ENCODE measurements at places on chromosomes 6 and 20. TPM values are rescaled to one million over a fixed set of nuclear protein-coding genes. Genes with fewer than 3 reads are reported as not detected.

DNA sequence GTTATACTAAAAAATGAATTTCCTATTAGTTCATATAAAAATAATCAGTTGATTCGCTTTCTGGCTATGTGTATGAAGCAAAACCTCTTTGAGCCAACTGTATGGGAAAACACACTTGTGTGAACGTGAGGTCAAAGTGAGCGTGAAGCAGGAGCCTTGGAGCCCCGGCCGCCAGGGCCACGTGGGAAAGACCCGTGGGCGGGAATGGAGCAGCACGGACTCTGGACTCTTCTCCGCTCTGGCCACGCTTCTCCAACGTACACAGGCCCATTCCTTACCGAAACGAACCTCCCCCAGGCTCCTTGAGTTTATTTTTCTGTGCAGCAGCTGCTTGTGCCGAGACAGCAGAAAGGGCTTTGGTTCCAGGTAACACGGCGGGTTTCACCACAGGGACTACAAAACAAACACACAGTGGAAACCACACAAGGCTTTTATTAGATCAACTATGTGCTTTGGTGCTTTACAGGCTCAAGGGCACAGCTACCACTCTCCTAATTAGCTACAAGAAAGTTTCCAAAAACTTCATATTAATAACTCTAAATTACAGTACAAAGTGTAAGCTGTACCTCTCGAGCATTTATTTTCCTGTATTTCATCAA lies 62.7 kb downstream of the TAF4 start:
- no peak for DNase-seq

DNA sequence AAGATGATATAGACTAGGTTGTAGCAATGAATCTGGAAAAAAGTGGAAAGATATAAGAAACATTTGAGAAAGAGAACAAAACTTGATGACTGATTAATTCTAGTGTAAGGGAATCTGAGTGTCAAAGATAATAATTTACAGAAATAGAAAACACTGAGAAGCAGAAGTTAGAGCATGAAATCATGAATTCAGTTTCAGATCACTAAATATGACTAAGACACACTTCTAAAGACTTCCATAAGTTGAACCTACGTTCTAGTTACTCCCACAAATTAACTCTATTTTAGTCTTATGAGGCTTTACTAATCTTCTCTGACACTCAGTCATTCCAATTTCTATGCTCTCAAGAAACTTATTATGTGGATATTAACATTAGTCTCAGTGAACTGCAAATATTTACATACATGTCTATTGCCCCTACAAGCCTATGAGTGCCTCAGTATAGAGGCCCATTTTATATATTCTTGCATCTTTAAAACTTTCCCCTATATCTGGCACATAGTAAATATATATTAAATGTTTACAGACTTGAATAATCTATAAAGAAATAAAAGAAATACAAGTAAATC lies 30.4 kb downstream of the IBTK start:
- no peak for DNase-seq

GRCh38 chr20:46043556-46043955 lies 14.5 kb downstream of the SLC12A5 start:
- no peak for DNase-seq

DNA sequence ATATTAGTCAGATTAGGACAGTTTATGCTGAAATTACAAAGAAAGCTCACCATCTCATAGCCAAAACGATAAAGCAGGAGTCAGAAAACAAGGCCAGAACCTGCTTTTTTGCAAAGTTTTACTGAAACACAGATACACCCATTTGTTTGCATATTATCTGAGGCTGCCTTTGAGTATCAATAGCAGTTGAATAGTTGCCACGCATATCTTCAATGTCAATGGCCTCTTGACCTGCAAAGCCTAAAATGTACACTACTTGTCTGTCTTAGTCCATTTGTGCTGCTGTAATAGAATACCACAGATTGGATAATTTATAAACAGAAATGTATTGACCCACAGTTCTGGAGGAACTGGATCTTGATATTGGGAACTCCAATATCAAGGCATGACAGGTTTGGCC lies 94.1 kb upstream of the NT5E start:
- no peak for DNase-seq

- no peak for DNase-seq
Observed at GRCh38 chr6:6588924-6589709, 597 bp downstream of the LY86 start.

DNA sequence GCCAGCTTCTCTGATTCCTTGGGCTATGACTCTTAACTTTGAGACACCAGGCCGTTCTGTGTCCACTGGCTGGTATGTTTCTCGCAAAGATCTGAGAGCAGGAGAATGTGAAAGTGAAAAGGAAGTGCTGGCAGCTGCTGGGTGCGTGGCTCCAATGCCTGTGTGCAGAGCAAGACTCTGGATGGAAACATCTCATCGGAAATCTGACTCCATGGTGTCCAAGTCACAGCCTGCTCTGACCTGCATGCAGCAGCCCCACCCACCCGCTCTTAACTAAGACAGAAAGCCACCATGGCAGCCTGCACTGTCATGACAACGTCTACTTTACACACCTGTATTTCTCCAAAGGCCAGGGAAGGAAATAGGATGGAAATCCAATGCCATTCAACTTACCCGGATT lies 66.3 kb upstream of the MPC1 start:
- no peak for DNase-seq

- no peak for DNase-seq
Observed at GRCh38 chr6:128826606-128827005, 56.3 kb upstream of the LAMA2 start.

- no peak for DNase-seq
Observed at GRCh38 chr6:100370265-100370664, 94.5 kb downstream of the SIM1 start.

DNA sequence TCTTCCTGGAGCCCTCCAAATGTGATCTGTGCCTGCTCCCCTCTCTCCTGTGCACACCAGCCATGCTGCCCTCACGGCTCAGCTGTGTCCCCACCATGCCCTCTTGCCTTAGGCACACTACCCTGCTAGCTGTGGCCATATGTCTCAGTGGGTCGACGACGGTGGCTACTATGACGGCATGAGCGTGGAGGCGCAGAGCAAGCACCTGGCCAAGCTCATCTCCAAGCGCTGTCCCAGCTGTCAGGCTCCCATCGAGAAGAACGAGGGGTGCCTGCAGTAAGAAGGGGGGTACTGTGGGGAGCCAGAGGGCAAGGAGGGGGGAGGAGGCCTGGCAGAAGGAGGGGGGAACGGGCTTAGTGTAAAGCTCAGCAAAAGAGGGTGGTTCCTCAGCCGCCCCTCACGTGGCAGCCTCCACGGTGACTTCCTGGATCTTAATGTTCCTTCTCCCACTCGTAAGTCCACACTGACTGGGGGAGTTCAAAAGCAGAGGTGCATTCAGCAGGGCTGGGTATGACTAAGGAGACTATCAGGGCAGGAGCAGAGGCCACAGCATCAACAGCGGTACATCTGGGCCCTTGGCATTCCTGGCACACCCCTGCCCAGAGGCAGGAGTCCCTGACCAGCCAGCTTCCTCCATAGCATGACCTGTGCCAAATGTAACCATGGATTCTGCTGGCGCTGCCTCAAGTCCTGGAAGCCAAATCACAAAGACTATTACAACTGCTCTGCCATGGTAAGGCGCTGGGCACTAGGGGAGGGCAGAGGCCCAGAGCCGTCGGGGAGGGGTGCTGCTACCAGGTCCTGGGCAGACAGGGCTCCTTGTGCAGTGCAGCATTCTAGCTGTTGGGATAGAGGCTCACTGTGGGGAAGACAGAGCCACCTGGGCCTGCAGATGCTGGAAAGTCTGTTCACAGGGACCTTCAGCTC lies 8.0 kb downstream of the DNPH1 start:
- DNase-seq: no peak

DNA sequence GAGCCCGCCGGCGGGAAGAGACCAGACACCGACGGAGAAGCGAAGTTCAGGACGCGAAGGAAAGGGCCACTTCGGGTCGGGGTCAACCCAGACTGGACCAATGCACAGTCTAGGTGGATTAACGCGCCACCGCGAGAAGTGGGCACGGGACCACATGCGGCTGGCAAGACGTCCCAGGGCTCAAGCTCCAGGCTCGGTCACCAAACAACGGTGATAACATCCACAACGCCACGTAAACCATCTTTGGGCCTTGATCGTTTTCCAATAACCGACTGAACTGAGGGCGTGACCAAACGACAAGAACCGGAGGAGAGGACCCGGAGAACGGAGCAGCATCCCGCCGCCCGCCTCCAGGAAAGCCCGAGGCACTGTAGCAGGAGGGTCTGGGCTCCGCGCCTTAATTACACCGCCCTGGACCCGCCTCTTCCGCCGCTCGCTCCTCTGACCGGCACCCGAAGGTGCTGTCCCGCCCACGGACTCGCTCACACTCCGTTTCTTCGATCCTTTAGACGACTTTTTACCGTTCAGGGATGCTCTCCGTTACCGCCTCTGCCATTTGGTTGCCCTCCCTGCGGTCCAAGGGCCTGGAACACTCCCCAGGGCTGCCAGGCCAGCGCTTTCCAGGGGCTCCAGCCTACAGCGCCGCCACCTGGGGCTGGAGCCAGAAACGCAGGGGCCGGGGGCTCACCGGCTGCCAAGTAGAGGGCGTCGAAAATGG lies 44.1 kb downstream of the DPPA5 start:
- peak; percentile 65 for DNase-seq

GRCh38 chr20:358891-359555 lies 12.1 kb downstream of the NRSN2 start:
- DNase-seq: no peak

DNA sequence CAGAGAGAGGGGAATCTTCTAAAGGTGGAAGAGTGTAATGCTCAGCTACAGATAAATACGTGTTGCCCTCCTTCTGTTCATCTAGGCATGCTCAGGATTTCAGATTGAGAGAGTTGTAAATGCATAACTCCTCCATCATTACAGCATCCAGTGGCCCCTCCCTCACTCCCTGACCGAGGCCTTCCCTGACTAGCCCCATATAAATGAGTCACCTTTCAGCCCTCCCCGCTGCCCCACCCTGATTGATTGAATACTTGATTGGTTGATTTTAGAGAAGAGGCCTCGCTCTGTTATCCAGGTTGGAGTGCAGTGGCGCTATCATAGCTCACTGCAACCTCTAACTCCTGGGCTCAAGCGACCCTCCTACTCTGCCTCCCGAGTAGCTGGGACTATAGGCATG lies 193.7 kb downstream of the EYA2 start:
- no peak for DNase-seq

DNA sequence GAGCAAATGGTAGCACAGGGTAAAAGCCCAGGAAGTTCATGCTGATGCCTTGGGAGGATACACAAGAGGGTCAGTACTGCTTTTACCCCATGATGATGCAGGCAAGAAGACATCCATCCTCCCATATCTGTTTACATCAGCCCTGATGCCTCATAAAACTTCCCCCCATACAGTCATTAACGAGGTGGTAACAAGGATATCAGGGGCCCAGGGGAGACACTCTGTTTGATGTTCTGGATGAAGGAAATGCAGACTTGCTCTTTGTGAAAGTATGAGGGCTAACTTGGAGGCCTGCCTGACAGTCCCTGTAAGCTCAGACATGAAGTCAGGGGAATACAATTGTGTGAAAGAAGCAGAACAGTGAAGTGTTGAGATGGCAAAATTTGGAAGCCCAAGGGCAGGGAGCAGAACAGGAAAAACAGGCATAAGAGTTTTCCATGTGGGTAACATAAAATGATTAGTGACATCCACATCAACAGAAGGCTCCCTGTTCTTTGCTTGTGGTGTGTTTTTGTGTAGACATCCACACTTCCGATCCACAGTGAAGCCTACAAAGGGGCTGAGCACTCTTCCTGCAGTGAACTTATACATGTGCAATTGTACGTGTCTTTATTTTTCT lies 813.4 kb downstream of the MAFB start:
- no peak for DNase-seq

DNA sequence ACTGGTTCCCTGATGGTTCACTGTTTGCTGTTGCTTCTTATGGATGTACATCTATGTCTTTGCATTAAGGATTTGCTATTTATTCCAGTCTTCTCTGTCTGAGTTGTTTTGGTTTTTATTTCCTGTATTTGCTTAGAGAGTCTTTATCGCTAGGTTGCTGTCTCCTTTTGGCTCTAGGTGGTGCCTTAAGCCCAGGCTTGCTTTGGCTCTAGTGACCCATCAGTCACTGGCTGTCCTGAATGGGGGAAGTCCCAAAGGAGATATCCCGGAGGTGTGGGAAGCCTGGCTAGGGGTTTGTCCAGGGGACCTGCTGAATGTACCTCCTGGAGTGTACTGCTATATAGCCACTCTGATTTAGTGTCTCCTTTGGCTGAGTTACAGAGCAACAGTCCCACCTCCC lies 53.4 kb downstream of the MCHR2 start:
- no peak for DNase-seq

DNA sequence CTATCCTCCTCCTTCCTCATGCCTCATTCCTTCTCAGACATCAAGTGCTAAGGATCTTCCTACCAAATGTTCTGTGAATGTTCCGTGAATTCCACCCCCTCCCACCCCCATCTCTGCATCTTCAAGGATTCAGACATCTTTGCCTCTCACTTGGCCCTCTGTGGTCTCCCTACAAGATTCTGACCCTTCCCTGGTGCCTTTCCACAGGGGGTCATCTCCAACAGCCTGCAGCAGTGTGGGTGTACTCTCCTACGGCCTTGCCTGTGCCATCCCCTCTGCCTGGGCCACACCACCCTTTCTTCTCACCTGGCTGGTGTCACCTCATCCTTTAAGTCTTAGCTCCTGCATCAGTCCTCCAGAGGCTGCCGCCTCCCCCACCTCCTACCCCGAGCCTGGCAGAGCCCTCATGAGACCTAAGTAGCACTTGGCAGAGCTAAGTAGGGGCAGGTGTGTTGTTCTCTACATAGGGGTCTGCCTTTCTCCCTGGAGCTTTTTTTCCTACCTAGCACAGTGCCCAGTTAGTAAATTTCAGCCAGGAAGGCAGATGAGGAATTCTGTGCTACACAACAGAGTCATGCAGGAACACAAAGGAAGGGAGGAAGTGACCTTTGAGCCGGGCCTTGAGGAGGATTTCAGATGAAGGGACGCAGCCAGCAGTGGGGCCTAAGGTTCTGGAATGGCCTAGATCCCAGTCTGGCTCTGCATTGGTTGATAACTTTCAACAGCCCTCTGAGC lies 43.1 kb downstream of the TM9SF4 start:
- DNase-seq: no peak

The LY86 gene
- total RNA-seq: not detected

The PHF3 gene
- total RNA-seq: 56.8 TPM

The FRMD1 gene
- 0.43 TPM for total RNA-seq

The CGA gene
- total RNA-seq: not detected

The GPX5 gene
- not detected for total RNA-seq

The MEI4 gene
- total RNA-seq: not detected

Measured in stomach (tissue), 19 donors.